Sigmoid colon (tissue), 7 donors: ENCODE measurements at places on chromosomes 7 and 10.

- DNase-seq = no peak
These were observed 85.2 kb downstream of the AMPH start for GRCh38 chr7:38545977-38546376.

DNA sequence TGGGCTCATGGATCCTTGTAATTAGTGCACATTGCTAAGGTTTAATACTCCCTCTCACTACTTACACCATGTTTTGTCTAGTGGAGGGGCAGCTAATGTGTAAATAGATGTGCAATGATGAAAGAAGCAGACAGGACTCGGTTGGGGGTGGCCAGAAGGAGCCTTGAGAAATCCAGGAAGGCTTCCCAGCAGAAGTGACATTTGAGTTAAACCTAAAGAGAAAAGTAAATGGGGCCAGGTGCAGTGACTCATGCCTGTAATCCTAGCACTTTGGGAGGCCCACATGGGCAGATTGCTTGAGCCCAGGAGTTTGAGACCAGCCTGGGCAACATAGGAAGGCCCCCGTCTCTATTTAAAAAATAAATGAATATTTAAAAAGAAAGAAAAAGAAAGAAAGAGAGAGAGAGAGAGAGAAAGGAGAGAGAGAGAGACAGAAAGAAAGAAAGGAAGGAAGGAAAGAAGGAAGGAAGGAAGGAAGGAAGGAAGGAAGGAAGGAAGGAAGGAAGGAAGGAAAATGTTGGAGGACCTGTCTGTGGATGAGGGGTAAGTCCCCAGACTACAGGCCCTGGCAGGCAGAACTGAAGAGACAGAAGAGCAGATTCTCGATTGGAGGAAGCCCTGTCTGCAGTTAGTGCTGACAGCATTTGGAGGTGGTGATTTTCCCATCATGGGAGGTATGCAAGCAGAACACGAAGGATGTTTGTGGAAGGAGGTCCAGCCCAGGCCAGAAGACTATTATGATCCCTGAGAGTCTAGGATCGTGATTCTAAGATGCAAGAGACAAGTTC, 3.6 kb downstream of the ELN start:
- DNase-seq = no peak

DNA sequence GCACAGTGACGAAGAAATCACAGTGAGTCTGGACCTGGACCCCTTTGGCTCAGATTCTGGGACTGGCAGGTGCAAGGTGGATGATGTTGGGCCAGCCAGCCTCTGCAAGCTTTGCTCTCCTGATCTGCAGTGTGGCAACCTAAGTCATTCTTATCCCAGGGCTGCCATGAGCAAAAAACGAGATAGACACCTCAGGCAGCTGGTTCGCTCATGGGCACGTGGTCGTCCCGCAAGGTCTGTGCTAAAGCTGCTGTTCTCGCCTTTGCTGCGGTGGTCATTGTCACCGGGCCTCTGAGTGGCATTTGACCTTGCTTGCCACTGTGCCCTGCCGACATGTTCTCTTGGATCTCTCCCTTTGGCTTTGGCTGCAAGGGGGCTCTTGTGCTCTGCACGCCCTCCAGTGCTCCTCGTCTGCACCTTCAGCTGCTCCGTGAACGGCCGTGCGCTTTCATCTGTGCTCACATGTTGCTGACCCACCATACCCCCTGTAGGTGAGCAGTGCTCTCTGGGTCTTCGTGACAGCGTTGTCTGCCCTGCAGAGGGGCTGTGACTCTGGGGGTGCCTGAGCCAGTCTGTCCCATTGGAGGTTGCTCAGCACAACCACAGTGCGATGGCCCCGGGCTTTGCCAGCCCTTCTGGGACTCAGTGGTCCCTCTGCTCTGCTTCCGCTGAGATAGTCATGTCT, 317.0 kb downstream of the GLRX3 start:
- DNase-seq = peak; percentile 41

DNA sequence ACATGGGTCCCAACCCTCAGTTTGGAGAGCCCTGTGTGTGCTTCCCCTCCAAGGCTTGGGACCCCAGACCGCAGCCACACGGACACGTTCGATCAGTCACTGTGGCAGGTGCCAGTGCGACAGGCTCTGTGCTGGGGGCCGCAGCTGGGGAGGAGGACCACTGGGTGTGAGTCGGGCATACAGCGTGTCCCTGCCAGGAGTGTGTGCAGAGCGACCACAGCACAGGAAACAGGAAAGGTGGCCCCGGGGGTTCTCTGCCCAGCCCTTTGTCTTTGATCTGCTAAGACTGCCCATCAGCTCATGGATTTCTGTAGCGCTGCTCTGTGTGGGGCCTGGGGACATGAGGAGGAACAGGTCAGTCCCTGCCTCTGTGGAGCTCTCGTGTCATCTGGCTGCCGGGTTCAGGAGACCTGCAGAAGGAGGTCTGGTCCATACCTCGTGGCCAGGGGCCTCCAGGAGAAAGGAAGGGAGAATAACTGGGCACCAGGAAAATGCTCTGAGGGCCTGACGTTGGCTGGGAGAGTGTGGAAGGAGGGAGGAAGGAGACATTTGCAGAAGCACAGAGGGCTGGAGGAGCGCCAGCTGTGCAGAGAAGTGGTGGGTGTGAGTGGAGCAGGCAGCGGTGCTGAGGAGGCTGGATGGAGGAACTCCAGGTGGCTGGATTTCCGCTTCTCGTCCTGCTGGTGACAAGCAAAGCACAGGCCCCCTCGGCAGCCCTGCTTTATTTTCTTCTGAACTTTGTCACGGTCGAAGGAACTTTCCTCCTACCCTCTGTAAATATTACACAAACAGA, 4.1 kb downstream of the NUDT1 start:
- no peak for DNase-seq

DNA sequence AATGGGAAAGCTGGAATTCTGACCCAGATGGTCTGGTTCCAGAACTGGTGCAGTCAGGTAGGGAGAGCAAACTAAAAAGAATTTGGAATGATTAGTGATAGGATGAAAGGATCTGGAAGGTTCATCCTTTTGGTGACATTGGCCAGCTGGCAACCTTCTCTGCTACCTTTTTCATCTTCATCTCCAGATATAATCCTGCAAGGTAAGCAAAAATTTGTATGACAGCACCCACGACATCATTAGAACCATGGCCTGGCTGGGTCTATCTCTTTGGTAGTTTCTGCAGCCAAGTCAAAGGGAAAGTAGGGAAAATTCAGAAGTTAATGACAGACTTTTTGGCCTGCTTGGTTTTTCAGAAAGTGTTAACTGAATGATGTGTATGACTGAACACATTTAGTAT, 188.9 kb upstream of the MALRD1 start:
- DNase-seq = no peak

DNA sequence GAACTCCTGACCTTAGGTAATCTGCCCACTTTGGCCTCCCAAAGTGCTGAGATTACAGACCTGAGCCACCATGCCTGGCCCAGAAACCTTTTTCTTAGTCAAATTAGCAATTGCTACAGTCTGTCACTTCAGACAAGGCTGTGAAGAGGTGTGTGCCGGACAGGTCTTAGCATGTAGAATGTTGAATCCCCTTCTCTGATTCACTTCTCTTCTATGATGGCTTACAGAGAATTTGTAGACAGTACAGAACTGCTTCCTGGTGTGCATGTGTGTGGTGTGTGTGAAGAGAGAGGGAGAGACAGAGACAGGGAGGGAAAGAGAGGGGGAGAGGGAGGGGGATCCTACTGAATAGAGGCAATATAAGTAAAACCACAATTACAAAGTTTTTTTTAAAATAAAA, 150.4 kb downstream of the PARD3 start:
- no peak for DNase-seq

GRCh38 chr10:25933653-25934608, at the start of gene MYO3A:
Gene MYO3A, plus strand, starts transcription at chr10:25934229. Its CDS starts 17,882 bp downstream, at chr10:25952111.
- no peak for DNase-seq
